Right kidney (tissue), 9 donors: ENCODE measurements at places on chromosomes 11 and 22.
A peak's percentile ranks its signal among the peaks of the same experiment; 100 is the strongest.

- DNase-seq: no peak
These were observed 1298.0 kb upstream of the CNTN5 start for GRCh38 chr11:97722721-97723120.

DNA sequence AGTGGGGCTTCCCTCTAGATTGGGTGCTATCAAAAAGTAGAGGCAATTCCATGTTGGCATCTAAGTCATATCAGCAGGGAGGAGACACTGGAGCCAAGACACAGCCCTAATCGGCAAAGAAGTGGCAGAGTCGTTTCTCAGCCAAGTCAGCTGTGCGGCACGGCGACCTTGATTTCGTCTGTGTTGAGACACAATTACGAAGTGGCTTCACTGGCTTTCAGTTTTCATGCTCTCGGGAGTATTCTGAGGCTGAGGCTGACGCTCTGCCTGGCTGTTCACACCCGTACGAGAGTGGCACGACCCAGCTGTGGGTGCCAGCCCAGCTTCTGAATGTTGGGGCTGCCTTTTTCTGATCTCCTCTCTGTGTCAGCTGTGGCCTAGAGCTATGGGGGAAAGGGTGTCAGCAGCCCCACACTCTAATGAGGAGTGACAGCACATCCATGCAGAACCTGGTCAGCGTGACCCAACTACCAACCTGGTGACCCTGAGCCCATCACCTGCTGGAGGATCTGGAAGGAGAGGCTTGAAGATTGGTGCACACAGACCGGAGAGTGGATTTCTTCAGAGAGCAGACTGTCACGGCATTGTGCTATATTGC, 105.7 kb upstream of the TMEM45B start:
- no peak for DNase-seq

- DNase-seq: no peak
These were observed 11.6 kb upstream of the MS4A6A start for GRCh38 chr11:60194511-60194910.

- DNase-seq: no peak
These were observed 110.5 kb downstream of the DDX10 start for GRCh38 chr11:108775324-108775723.

DNA sequence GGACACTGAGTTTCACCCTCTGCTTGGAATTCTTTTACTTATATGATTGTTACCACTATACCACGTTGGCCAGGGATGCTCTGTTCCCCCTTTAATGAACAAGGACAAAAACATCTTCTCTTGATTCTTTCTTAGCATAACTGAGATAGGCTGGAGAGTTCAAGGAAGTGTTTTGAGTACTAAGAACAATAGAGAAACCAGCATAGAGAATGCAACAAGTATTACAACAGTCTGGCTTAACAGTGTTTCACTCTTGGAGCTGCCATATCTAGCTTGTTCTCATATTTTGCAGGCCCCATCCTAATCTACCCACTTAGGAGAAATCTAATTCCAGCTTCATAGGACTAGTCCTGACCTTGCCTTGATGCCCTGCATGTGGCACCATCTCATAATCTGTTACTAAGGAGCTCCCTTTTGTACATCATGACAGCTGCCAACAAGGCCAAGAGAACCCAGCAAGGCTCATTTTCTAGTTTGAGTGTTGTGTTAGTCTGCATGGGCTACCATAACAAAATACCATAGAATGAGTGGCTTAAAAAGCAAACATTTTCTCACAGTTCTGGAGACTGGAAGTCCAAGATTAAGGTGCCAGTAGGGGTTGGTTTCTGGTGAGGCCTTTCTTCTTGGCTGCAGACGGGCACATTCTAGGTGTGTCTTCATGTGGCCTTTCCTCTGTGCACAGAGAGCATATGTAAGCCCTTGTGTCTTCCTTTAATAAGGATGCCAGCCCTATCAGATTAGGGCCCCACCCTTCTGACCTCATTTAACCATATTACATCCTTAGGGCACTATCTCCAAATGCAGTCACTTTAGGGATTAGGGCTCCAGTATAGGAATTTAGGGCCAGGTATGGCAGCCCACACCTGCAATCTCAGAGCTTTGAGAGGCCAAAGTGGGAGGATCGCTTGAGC, 37.8 kb downstream of the PACS1 start:
- no peak for DNase-seq

DNA sequence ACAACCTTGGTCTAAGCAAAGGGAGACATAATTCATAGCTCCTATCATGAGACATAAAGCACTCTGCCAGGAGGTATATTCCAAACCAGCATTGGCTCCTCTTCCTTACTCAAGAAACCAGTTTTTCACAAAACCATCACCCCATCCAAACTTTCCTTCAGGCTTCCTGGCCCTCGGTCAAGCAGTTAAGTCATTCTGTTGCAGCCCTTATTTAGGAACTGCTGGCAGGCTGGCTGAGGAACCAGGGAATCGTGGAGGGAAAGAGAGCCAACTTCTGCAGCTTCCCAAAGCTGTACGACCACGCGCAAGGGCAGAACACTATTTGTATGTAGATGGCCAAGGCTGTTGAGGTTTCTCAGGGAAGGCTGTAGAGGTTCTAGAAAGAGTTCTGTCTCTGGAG, 680 bp downstream of the IFT46 start:
- DNase-seq: no peak

GRCh38 chr22:33848251-33848650, 72.0 kb downstream of the LARGE1 start:
- no peak for DNase-seq

GRCh38 chr11:111354601-111354891, 24.5 kb downstream of the POU2AF1 start:
- DNase-seq: no peak

GRCh38 chr22:37204045-37204655, 8.1 kb downstream of the SSTR3 start:
- DNase-seq: no peak

GRCh38 chr11:72643547-72643946, 30.7 kb downstream of the PDE2A start:
- no peak for DNase-seq

- no peak for DNase-seq
These were observed 5.7 kb upstream of the PRDM10 start for GRCh38 chr11:130008326-130008725.

DNA sequence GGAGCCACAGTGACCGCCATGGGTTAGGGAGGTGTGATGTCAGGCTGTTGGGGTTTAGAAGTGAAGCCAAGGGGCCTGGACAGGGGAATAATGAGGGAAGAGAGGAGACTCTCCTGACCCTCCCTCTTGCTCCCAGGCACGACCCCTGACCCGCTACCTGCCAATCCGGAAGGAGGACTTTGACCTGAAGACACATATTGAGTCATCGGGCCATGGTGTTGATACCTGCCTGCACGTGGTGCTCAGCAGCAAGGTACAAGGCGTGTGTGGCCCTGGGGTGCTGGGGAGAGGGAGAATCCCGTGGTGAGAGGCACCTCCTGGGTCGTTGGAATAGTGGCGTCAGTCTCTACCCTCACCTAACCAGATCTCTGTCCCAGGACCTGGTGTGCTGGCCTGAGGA, 29.5 kb downstream of the TREH start:
- no peak for DNase-seq

DNA sequence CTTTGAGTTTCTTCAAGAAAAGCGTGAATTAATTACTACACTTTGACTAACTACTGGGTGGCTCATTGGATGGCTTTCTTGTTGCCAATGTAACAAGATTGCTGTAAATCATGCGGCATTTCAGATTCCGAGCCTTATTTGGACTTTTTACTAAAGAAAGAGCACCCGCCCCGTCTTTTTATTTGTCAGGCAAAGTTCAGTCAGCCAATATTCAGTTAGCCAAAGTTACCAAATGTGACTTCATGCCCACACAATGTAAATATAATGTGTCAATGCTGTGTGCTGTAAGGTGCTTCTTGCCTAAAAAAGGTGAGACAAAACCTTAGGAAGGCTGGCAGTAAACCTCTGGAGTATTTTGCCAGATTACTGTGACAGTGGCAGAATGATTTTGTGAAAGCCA, 14.8 kb downstream of the FLI1 start:
- DNase-seq: no peak

- DNase-seq: no peak
These were observed 29.7 kb upstream of the SORL1-AS1 start for GRCh38 chr11:121482231-121483129.

DNA sequence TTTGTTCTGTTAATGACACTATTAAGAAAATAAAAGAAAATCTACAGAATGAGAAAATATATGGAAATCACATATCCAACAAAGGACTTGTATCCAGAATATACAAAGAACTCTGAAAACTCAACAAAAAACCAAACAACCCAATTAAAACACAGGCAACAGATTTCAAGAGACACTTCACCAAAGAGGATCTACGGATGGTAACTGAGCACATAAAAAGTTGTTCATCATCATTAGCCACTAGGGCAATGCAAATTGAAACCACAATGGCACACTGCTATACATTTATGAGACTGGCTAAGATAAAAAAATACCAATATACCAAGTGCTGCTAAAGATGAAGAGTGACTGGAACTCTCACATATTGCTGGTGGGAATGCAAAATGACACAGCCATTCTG, 34.5 kb upstream of the SLC25A1 start:
- no peak for DNase-seq

DNA sequence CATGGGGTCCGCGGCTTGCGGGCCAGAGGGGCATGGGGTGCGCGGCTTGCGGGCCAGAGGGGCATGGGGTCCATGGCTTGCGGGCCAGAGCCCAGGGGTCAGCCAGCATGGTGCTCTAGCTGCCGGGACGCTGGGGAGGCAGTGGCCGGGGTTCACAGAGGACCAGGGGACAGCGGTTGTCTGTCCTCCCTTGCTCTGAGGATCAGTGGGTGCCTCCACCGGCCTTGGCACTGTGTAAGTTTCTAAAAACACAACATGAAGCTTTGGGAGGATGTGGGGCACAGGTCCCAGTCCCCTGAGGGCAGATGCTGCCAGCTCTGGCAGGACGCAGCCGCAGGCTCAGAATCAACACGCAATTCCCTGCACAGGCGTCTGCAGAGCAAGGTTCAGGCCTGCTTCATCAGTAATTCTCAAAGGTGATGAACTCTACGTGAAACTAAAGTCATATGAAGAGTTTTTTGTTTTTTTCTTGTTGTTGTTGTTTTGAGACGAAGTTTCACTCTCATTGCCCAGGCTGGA, 3.0 kb downstream of the MLC1 start:
- DNase-seq: no peak

DNA sequence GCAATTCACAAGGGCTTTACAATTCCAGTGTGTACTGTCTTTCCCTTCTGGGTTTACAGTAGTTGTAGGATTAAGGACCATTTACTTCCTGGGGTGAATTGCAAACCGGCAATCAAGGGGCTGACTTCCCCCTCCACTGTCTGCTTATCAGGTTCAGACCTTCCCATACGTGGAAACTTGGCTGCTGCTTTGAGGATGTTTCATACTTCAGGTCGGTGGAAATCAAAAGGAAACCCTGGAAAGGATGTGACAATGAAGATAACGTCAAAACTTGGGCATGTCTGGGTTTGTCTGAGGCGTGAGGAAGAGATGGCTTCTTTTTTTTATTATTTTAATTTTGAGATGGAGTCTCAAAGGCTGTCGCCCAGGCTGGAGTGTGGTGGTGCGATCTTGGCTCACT, 2.1 kb upstream of the RTCB start:
- no peak for DNase-seq

DNA sequence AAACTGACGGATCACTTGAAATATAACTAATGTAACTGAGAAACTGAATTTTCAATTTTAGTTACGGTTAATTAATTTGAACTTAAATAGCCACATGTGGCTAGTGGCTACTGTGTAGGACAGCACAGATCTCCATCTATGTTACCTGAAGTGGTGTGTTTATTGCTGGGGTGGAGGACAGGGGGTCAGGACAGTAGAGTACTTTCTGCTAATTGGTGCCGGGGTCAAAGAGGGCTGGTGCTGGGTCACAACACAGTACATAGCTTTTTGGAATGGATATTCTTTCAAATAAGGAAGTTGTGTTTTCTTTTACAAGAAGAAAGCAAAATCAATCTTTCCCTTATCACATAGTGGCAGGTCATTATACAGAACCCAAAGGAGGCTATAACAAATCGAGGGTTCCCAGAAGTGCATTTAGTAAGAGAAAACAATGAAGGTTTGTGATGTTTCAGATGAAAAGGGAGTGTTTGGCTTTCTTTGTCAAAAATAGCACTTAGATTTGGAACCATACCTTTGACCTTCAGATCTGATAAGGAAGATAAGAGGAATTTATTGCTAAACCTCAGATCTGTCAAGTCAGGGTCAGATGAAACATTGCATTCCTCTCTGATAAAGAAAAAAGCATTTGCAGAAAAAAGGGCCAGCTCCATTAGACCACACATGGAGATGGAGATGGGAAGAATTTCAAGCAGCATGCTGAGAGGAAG, 384.5 kb downstream of the AASDHPPT start:
- DNase-seq: no peak

DNA sequence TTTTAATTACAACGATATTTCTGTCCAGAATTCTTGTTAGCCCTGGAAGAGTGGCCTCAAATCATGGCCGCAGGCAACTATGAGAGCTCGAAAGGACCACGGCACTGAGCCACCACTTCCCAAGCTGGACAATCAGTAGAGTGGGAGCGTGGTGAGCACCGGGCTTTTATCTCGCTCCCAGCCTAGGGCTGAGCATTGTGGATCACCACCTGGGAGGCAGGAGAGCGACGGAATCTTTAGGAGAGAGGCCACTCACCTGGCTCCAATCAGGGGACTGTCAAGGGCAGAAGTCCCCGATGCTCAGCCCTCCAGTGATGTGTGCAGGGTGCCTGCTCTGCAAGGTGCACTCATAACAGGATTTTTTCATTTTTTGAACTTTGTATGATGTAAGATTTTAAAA, 377.1 kb upstream of the B3GAT1 start:
- DNase-seq: no peak

DNA sequence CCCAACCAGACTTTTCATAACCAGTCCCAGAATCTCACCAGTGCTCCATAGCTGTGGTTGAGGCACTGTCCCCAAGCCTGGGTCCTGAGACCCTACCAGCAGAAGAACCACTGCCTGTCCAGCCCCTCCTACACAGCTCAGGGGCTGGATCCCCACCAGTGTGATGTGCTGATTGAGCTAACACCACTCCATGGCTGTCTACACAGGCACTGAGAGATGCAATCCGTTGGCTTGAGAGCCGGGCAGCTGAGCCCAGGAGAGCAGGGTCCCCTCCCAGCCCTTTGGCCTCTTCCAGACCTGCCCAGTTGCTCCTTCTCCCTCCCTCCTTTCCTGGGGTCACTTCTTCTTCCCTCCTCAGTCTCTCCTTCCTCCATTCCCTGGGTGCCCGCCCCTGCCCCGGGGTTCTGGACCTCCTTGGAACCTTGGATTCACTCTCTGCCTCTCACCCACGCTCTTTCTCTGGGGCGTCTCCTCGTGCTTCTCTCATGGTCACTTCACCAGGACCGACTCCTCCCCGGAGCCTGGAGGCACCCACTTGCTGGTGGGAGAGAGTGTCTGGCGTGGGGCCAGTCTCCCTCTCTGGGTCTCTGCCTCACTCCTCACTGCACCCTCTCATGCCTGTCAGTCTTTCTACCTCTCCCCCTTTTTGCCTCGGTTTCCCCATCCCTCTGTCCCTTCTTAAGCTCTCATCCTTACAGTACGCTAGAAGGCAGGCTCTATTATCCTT, 706 bp upstream of the SCYL1 start:
- DNase-seq: peak; percentile 64

- DNase-seq: no peak
These were observed 8.3 kb upstream of the C22orf39 start for GRCh38 chr22:19455585-19456370.

- no peak for DNase-seq
These were observed 9.3 kb downstream of the MMP13 start for GRCh38 chr11:102946237-102946636.

GRCh38 chr22:20011993-20012740, 4.5 kb downstream of the ARVCF start:
- DNase-seq: no peak
